ENCODE measurements at places on chromosomes 2 and 18.
A peak's percentile ranks its signal among the peaks of the same experiment; 100 is the strongest.

DNA sequence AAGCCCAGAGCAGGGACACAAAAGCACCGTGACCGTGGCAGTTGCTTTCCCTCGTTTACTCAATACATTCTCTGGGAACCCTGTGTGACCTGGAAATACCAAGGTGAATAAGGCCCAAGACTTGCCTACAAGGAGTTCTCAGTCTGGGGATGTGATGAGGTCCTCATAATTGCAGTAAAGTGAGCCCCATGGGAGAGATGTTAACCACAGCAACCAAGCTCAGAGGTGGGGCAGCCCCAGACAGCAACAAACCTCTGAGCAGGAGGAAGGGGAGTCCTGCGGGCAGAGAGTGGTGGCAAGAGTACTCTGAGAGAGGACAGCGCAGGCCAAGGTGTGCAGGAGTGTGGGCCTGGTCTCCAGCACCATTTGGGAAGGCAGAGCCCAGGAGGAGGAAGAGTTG lies 91.6 kb downstream of the TTC32 start:
- DNase-seq, result no peak

DNA sequence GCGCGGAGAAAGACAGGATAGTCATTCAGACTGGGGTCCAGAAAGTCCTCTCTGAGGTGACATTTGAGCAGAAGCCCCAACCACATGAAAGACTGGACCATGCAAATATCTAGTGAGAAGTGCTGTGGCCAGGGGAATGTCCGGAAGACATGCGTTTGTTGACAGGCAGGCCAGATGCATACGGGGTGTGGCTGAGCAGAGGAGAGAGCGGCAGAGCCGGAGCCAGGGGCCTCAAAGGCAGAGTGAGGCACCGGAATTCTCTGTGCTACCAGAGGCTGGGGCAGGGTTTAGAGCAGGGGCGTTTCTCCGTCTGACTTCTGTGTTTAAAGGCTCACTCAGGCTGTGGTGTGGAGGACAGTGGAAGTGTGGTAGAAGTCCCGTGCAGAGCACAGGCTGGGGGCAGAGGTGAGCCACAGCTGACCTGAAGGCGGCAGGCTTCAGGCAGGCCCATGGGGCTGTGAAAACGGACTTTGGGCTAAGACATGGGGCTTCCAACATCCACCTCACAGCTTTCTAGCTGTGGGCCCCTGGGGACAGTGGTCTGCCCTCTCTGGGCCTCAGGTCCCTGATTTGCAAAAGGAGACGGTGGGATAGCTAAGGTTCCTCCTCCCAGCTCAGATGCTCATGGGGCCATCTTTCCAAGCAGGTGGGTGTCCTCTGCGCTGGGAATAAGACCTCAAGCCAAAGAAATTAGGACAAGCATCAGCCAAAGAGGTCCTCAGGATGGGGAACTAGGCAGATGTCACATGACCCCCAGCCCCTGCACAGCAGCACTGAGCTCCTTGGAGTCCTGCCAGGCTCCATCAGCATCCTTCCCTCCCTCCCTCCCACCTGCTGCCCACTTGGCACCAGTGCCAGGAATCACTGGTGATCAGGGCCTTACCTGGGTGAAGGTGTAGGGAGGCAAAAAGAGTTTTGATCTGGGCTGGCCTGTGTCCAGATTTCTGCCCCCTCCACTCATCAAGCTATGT lies 11.2 kb downstream of the RUFY4 start:
- no peak for DNase-seq

DNA sequence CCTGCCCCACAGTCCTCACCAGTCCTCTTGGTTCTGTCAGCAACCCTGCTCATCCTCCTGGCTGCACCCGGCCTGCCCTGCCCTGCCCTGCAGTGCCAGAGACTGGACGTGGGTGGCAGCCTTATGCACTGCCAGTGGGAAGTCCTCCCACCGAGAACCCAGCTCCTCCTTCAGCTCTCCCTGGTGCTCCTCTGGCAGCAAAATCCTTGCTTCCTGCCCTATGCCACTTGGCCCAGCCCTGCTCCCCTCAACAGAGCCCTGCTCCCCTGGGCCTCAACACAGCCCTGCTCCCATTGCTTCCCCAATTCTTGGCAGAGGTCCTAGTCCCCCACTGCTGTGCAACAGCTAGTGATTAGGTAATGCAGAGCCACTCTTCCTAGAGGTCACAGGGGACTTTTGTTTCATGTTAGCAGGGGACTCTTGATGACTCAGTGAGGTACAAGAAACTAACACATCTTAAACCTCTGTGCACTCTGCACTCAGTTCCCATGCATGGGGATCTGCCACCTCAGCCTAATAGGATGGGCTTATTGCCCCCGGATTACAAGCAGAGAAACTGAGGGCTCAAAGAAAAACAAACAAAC lies 58.0 kb upstream of the EDAR start:
- DNase-seq, result no peak

DNA sequence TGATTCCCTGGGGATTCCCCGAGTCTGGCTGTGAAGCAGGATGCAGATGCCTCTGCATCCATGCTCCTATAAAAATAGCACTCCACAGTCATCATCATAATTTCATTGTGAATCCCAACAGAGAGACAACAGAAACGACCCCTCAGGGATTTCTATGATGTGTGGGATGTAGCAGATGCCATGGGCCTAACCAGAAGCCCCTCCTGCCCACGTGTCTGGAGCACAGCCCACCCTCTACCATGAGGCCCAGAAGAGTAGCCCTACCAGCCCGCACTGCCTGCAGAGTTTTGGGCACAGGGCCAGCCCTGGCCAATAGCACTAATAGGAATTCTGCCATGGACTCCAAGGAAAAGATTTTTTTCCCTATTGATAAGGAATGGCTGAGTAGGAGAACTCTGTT lies 66.6 kb downstream of the GYPC start:
- no peak for DNase-seq

DNA sequence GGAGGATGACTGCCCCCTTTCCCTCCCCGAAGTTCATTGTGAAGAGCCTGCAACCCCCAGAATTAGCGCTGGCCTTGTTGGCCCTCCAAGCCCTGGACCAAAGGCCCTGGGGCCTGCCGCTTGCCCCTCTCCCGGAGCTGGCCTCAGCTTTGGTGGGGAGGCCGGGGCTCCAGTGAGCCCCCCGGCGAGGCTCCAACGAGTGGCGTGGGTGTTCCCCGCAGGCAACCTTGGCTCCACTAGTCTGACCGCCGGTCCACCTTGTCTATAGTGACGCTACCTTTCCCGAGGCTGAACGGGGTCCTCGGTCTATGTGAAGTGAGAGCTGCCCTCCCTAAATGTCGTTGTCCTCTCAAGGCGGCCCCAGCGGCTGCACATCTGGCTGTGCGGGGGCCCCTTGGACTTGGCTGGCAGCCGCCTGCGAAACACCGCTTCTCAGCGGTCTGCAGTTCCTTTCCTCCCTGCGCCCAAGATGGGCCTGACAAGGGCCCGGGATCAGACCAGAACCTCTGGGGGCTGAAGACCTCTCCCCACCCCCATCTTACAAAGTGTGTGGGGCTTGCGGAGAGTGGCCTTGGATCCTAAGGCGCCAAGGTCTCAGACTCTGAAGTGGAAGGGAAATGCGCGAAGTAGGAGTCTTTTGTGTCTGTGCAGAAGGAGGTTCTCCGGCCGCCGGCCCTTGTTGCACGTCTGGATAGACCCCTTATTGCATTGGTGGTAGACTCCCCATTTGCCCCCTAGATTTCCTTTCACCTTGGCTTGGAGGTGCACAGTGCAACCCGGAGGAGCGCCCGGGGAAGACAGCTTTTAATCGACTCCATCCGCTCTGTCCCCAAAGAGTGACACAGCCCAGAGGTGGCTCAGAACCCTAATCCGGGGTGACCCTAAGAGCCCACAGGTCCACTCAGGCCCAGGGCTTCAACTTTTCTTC lies 3.9 kb upstream of the HOXD10 start:
- no peak for DNase-seq

- no peak for DNase-seq
Observed at GRCh38 chr18:48827291-48828193, 123.2 kb downstream of the SMAD7 start.

GRCh38 chr2:3192920-3193319 lies 184.7 kb downstream of the EIPR1 start:
- no peak for DNase-seq

GRCh38 chr2:39411181-39411944 lies 25.7 kb downstream of the MAP4K3 start:
- DNase-seq, result no peak

DNA sequence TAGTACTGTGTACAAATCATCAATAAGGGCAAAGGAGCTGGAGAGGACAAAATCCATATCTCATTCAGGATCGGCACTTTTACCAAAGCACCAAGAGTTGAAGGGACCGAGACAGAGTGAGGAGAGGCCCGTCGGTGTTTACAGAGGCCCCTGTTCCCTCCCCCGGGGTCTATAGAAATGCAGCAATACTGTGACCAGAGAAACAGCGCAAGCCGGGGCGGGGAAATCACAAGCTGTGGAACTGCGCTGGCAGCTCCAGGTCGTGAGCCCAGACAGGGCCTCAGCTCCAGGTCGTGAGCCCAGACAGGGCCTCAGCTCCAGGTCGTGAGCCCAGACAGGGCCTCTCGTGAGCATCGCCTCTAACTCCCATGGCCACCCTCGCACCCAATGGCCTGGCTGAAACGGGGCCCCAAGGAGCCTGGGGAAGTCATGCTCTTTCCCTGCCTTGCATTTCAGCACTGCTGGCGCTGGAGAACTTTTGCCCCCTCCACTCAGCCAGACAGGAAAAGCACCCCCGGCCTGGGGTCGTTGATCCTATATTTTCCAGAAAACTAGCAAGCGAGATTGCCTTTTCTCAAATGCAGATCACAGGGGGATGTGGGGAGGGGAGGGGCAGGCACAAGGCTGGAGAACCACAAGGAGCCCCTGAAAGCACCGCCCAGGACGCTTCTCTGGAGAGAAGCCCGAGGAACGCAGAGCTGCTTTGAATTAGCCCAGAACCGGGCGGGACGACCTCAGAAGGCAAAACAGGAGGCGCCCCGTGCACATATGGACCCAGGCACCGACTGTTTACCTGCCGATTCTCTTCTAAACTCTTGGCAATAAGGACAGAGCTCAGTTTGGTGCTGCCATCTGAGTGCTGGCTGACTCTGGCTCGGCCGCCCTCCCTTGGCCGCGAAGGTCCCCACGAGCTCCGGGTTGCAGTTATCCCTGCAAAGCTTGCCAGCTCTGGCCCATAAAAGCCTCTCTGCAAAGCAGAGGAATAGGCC lies 223.7 kb downstream of the ACKR3 start:
- no peak for DNase-seq

- no peak for DNase-seq
Observed at GRCh38 chr2:118633371-118634018, 214.0 kb downstream of the EN1 start.

DNA sequence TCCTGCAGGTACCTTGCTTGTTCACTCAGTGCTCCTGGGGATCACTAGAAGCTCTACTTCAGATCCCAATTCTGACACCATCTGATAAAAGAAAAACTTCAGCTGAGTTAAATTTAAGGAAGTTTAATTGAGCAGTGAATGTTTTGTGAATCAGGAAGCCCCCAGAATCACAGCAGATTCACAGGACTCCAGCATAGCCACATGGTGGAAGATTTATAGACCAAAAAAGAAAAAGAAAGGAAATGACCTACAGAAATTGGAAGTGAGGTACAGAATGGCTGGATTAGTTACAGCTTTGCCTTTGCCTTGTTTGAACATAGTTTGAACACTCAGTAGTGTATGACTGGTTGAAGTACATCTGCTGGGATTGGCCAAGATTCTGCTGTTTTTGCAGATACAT lies 182.7 kb upstream of the SCN7A start:
- DNase-seq, result no peak

- DNase-seq, result no peak
Observed at GRCh38 chr2:101341421-101341820, 32.9 kb upstream of the RNF149 start.

- no peak for DNase-seq
Observed at GRCh38 chr2:53077413-53077812, 690.2 kb upstream of the CHAC2 start.

DNA sequence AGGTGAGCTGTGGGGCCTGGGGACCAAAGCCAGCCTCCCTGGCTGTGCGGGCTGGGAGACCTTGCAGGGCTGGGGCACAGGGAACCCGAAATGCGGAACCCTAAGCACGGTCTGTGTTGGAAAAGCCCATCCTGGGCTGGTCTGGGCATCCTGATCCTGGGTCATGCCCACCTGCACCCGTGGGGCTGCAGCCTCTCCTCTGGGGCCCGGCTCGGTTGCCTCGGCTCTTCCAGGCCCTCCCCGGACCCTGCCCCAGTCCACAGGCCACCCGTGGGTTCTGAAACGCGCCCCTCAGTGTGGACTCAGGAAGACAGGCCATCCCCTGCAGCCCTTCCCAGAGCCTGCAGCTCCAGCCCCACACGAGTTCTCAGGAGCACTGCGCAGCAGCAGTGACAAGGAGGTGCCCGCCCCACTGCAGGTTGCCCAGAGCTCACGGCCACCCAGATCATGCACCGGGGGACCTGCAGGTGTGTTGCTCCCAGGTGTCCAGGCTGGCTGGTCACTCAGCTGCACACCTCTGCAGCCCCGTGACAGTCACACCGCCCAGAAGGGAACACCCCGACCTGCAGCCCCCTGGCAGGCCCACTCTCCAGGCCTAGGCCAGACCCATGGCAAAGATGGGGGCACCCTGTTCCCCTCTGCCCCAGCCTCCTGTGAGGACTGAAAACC lies 12.2 kb upstream of the NFATC1 start:
- no peak for DNase-seq

GRCh38 chr2:26013668-26014067 lies 20.2 kb upstream of the RAB10 start:
- DNase-seq, result no peak

GRCh38 chr2:130848526-130849210 lies 12.0 kb downstream of the ARHGEF4 start:
- DNase-seq, result no peak

- DNase-seq, result no peak
Observed at GRCh38 chr2:43184339-43184895, 42.0 kb downstream of the ZFP36L2 start.

DNA sequence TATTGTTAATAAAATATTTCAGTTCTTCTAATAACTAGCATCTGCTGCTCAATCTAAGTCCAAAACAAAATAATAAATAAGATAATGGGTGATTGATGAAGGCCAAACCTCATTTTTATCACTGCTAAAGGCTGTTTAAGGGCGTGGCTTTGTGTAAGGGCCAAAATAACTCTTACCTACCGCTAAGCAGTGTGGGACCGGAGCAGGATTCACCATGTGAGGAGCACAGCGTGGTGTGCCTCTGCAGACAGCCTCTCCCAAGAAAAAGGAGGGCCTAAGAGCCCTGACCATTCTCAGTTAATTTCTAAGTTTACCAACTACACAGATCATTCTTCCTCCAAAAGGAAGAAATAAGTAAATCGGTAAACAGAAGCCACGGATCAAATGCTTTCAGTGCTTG lies 353.7 kb downstream of the ARL6IP6 start:
- DNase-seq, result no peak

DNA sequence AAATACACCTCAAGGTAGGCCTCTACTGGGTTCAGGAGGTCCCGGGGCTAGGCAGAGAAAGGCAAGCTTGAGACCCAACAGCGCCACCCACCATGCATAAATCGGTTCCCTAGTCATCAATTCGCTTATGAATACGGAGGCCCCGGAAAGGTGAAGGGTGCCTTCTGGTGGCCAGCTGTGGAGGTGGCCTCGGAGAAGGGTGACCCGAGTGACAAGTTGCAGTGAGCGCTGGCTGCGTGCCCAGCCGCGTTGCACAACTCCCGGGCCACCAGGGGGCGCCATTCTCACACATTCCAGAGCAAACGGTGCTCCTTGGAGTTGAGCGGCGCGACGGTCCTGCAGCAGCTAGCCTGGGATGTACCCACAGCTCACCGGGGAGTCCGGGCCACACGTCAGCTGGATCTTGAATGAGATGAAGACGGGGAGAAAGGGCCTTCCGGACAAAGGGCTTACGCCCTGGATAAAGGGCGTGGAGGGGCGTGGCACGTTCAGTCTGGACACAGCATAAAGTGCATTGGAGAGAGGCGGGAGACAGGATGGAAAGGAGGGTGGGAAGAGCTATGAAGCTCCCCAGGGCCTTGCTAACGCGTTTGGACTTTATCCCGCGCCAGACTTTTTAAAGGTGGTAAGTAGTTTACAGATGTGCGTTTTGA lies 20.4 kb downstream of the TMSB10 start:
- peak; percentile 97 for DNase-seq
